ENCODE measurements at places on chromosomes 13 and 19.

- DNase-seq, result no peak
Measured at GRCh38 chr13:94662274-94662945, 49.9 kb downstream of the SOX21 start.

GRCh38 chr13:96677029-96677428 lies 317.2 kb downstream of the OXGR1 start:
- no peak for DNase-seq

GRCh38 chr19:20005741-20006140 lies 33.6 kb downstream of the ZNF682 start:
- DNase-seq, result no peak

DNA sequence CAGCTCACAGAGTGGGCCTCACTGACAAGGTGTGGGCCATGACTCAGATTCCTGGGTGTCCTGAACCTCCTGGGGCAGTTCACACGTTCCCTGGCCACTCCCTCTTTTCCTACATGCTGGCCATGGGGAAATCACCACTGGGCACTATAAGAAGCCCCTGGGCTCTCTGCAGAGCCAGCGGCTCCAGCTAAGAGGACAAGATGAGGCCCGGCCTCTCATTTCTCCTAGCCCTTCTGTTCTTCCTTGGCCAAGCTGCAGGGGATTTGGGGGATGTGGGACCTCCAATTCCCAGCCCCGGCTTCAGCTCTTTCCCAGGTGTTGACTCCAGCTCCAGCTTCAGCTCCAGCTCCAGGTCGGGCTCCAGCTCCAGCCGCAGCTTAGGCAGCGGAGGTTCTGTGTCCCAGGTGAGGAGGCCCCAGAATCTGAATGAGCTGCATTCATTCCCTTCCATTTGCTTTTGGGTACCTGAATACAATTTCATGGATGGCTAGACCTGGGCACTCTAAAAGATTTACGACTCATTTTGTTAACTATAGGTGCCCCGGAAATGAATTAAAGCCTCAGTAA lies at the start of gene OLFM4:
Gene OLFM4 (plus strand): TSS at position 177 of the 567 bp plus-strand sequence. CDS start 24 bp downstream, at position 201.
- no peak for DNase-seq

GRCh38 chr13:98237331-98237730 lies 60.3 kb upstream of the RNF113B start:
- DNase-seq, result no peak

- no peak for DNase-seq
Measured at GRCh38 chr19:29092712-29093552, 120.0 kb downstream of the UQCRFS1 start.

DNA sequence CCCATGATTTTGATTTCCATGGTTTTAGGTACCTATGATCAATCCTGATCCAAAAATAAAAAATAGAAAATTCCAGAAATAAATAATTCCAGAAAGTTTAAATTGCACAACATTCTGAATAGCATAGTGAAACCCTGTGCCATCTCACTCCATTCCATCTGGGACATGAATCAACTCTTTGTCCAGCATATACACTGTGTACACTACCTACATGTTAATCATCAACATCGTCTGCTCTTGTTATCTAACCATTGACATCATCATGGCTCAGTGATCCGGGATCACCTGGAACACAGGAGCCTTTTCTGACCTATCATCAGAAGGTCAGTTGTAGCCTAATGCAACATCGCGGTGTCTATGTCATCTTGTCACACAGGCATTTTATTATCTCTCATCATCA lies 75.6 kb downstream of the MYO16 start:
- no peak for DNase-seq

DNA sequence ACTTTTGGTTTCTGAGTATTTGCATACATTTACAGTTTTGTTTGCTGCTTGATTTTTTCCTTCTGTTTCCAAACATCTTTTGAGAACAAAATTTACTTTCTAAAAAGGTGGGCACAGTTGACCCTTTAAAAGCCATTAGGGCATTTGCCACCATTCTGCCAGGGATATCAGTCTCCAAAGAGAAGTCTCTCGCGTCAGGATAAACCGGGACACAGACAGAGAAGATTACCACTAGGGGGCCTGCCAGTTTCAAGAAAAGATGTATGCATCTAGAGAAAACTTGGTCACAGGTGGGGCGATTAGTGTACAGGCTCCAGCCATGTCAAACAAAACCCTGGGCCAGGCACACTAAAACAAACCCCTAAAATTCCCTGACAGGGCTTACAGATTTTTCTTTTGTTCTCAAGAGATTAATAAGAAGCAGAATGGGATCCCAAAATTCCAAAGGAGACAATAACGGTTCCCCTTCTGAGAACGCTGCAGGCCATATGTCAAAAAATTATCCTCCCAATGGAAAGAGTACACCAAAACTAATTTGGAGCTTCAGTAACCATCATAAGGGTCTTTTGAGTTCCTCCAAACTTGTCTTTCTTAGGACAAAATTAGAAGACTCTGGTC lies 10.7 kb upstream of the PABPC3 start:
- no peak for DNase-seq

GRCh38 chr19:49468746-49469447 lies 5.1 kb upstream of the FLT3LG start:
- peak; percentile 81 for DNase-seq

GRCh38 chr13:32752997-32753606 lies 166.8 kb downstream of the PDS5B start:
- DNase-seq, result no peak

DNA sequence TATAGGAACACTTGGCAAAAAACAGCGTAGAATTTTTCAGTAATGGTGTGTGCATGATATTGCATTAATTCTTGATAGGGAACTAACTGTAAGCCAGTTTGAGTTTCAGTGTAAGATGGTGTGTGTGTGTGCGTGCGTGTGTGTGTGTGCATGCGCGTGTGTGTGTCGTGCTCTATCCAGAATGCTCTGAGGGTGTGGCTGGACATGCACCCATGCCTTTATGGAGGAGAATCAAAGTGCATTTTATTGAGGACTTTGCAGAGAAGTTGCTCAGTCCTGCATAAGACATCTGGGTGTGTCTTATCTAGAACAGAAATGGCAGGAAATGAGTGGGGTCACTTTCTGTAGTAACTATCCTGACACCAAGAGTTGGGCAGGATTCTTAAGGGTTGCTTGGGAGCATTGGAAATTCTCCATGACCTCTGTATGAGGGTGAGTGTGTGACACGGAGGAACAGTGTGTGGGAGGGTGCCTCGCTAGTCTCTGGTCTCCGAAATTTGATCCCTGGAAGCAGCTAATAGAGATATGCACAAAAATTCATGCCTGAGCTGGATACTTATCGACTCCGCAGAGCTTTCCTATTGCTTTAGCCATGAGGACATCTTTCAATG lies 252.2 kb downstream of the TSHZ3 start:
- DNase-seq, result no peak

DNA sequence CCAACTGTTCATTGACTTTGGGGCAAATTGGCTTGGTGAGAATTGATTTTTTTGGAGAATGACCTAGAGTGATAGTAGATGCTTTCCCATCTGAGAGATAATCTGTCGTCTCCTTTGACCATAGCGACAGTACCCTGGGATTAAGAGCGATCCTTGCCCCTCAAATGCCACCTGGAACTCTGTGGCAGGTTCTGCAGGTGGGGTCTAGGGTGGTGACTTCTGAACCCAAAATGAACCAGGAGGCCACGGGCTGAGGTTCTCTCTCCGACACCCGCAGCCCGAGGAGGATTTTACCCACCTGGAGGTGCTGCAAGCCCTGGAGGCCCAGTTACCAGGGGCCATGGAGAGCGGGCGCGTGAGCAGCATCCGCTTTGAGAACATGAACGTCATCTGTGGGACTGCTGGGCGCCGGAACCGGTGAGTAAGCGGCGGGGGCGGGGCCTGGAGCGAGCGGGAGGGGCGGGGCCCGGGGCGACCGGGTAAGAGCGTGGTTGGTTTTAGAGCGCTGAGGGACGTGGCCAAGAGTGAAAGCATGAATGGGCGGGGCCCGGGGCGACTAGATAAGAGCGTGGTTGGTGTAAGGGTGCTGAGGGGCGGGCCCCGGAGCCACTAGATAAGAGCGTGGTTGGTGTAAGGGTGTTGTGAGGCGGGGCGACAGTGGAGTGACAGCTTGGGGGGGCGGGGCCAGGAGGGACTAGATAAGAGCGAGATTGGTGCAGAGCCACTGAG lies 8.6 kb downstream of the C19orf81 start:
- DNase-seq, result peak; percentile 90

DNA sequence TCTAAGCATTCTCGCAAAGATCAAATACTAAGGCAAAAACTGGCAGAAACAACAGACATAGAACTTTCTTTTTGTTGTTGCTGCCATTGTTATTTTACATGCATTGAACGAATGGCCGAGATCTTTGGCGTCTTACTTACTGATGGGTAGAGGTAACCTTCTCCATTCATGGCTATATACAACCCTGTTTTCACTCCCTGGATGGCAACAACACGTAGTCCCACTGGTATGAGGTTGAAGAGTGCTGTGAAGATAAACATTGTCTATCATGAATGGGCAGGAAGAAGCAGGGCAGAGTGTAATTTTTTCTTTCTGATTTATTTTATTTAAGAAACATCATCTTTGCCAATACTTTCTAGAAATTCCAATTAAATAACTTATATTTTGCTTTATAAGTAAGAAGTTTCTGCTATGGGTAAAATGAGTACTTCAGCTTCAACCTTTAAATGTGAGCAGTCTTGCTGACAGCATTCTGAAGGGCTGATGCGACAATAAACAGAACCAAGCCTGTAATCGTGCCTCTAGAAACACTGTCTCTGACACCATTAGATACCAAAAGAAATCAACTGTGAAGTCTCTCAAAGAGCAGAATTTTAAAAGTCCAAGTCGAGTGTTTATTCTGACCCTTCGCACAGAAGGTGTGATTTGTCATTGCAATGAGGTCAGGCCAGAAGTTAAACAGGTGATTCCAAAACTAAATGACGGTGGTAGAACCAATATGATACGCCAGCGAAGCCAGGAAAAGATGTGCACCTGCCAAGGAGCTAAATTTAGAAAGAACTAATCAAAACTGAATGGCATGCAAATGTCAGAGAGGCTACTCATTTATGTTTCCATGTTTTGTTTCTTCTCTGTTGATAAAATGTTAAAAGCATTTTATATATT lies 416.4 kb downstream of the ITGBL1 start:
- DNase-seq, result no peak

- no peak for DNase-seq
Measured at GRCh38 chr13:38674208-38674607, 12.7 kb upstream of the FREM2 start.

All from left hindlimb (tissue), 1 donor.